ENCODE measurements at places on chromosomes 2 and 18.

DNA sequence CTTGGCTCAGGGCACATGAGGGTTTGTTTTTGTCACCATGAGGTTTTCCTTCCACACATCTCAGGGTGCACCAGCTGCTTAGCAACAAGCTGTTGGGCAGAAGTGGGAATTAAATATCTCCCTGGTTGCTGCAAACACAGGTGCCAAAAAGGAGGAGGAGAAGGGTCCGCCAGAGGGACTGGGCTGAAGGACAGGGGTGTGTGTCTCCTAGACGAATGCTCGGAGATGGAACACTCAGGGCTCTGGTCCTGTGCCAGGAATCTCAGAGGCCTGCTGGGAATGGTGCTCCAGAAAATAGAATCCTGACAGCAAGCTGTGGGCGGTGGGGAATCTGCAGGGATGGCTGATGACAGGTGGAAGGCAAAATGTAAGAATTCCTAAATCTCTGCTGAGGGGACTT is 94.5 kb downstream of the VSNL1 start:
- no peak for DNase-seq

GRCh38 chr2:29226375-29226774 is 111.2 kb downstream of the CLIP4 start:
- DNase-seq: no peak

DNA sequence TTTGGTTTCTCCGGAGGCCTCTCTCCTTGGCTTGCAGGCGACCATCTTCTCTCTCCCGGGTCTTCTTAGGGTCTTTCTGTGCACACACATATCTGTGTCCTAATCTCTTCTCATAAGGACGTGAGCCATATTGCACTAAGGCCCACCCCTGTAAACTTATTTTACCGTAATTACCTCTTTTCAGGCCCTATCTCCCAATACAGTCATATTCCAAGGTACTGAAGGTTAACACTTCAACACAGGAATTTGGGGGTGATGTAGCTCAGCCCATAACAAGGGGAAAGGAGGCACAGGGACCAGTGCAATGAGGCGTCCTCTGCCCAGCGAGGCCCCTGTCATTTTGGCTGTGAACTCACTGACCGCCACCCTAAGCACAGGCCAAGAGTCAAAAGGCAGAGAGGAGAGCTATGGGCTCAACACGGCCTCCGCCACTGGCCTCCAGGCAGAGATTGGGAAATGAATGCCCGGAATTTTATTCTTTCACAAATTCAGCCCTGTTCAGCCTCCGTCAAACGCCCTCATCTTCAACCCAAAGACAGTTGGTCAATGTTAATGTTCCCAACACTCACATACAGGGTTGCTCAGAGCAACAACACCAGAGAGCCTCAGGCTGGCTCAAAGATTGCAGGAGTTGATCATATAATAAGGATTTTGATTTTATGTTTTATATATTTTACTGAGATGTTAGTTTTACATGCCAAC is 15.9 kb upstream of the NMUR1 start:
- no peak for DNase-seq

DNA sequence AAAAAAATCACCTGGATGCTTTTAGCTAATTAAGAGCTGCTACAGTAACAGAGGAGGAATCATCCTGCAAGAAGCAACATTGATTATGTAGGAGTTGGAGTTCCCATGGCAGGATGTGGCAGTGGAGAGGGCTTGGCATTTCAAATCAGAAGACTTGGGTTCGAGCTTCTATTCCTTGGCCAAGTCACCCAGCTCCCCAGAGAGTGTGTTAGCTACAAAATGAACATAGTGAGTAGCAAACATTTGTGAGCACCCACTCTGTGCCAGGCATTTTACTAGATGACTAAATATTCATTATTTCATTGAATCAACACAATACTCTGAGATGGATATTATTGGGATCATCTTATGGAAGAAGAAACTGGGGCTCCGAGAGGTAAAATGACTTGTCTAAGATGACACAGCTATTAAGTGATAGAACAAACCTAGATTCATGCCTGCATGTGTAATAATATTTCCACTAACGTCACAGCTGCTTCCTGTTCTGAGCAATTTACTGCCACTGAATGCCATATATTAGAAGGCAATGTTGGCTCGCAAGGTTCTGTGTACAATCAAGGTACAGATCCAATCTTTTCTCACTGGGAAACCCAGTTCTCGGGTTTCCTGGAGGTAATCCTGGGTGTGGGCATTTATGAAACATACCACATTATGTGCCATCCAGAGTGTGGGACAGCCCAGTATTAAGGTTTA is 18.0 kb downstream of the NTSR2 start:
- DNase-seq: no peak

DNA sequence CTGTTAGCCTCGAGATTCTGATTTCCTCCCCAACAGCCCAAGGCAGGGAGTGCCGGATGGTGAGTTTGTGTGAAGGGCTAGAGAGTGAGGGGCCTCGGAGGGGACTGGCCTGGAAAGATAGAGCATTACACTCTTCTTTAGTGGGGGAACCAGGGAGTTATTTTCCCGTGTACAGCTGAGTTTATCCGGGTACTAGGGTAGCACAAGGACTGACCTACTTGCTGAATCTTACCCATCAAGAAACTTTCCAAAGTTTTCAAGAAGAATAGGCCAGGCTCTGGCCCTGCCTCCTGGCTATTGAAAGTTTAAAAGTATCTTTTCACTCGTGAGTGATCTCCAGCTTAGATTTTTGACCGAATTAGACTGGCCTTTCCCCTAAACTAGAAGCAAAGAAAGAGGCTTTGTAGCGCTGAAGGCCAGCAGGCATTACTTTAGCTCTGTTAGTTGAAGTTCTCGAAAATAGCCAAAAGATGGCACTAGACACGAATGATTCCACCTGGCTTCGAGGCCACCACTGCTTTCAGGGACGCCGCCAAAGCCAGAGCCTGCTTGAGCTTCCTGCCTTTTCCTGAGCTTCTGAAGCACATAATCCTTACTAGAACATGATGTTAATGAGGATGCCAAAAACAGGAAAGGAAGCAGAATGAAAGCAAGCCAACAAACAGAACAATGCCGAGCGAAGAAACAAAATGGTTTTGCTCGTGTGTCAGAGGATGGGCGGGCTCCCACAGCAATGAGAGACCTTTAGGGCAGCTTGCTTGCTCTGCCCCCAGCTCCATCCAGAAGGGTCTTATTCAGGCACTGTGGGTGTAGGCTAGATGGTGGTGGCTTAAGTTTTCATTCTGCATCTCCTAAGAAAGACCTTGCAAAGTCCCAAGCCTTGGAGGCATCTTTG is 55.8 kb downstream of the TSN start:
- peak; percentile 9 for DNase-seq

All from activated CD4-positive, alpha-beta T cell treated with anti-CD3 and anti-CD28 coated beads, Interleukin-2, amount 10 ng/mL, durations not matched to agents 7 days and 5 days (primary cell).